ENCODE measurements at places on chromosomes 2 and 18. TPM values are rescaled to one million over a fixed set of nuclear protein-coding genes. Genes with fewer than 3 reads are reported as not detected.

TLX2 gene
- total RNA-seq, result 0.27 TPM

CDCA7 gene
- 19.9 TPM for total RNA-seq

LINC00305 gene
- not detected for total RNA-seq

ALPP gene
- total RNA-seq, result 0.27 TPM

CHAC2 gene
- total RNA-seq, result 1.1 TPM

SCYGR4 gene
- not detected for total RNA-seq

IL36G gene
- not detected for total RNA-seq

ATP8B1 gene
- total RNA-seq, result 0.27 TPM

PSMA8 gene
- under 0.01 TPM for total RNA-seq

CD207 gene
- total RNA-seq, result not detected

TRIM54 gene
- total RNA-seq, result under 0.01 TPM

TEX44 gene
- total RNA-seq, result not detected

GPBAR1 gene
- total RNA-seq, result 0.54 TPM

HOXD8 gene
- total RNA-seq, result not detected

SMAD7 gene
- 8.3 TPM for total RNA-seq

SLC11A1 gene
- 3.8 TPM for total RNA-seq

PSTPIP2 gene
- total RNA-seq, result 18.3 TPM

HADHB gene
- total RNA-seq, result 82.9 TPM

MAL gene
- total RNA-seq, result 0.54 TPM

REG1B gene
- under 0.01 TPM for total RNA-seq

SCTR gene
- not detected for total RNA-seq

NAGK gene
- total RNA-seq, result 58.7 TPM

ZAP70 gene
- total RNA-seq, result 19.1 TPM

RIT2 gene
- total RNA-seq, result not detected

KIF1A gene
- not detected for total RNA-seq

DSC1 gene
- total RNA-seq, result not detected

TFPI gene
- total RNA-seq, result 43.1 TPM

MAIP1 gene
- 25.0 TPM for total RNA-seq

SPIRE1 gene
- 7.0 TPM for total RNA-seq

NTSR2 gene
- total RNA-seq, result not detected

CD8A gene
- total RNA-seq, result 0.27 TPM

HTRA2 gene
- 108 TPM for total RNA-seq

CNTNAP5 gene
- total RNA-seq, result 0.27 TPM

CNOT9 gene
- 57.4 TPM for total RNA-seq

KCNG2 gene
- total RNA-seq, result 14.8 TPM

POTEF gene
- under 0.01 TPM for total RNA-seq

C2orf81 gene
- 2.7 TPM for total RNA-seq

SERPINB4 gene
- total RNA-seq, result not detected

THSD7B gene
- total RNA-seq, result not detected
